ENCODE measurements at places on chromosomes 12 and 14. TPM values are rescaled to one million over a fixed set of nuclear protein-coding genes. Genes with fewer than 3 reads are reported as not detected.
A peak's percentile ranks its signal among the peaks of the same experiment; 100 is the strongest.

The KRT73 gene
- total RNA-seq, result not detected

The FBLN5 gene
- 20.0 TPM for total RNA-seq

The RTL1 gene
- not detected for total RNA-seq

The C1QL4 gene
- total RNA-seq, result 0.19 TPM

- peak; percentile 52 for DNase-seq
Observed at GRCh38 chr14:91374879-91375702, 42.5 kb downstream of the CCDC88C start.

- DNase-seq, result peak; percentile 92
Observed at GRCh38 chr12:19382111-19382526, 57.2 kb upstream of the AEBP2 start.

- peak; percentile 21 for DNase-seq
Observed at GRCh38 chr14:65495196-65495595, 82.7 kb downstream of the FUT8 start.

DNA sequence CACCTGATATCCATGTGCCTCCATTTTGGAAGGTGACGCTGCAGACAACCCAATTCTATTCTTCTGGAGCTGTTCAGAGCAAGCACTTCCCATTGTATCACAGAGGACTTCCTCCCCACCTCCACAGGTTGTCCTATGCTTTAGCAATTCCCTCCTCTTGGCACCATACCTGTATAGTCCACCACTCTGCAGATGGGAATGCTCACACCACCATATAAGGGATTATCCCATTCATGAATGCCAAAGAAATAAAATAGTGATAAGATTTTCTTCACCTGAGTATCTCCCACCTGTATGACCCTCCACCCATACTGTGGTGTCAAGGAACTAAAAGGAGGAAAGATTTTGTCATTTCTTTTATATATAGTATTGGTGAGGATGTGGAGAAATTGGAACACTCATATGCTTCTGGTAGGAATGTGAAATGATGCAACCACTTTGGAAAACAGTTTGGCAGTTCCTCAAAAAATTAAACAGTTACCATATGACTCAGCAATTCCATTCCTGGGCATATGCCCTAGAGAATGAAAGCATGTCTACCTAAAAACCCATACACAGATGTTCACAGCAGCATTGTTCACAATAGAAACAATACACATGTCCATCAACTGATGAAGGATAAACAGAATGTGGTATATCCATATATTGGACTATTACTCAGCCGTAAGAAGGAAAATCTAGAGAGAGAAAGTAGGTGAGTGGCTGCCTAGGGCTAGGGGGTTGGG, 75.2 kb downstream of the FIGNL2 start:
- DNase-seq, result peak; percentile 92

DNA sequence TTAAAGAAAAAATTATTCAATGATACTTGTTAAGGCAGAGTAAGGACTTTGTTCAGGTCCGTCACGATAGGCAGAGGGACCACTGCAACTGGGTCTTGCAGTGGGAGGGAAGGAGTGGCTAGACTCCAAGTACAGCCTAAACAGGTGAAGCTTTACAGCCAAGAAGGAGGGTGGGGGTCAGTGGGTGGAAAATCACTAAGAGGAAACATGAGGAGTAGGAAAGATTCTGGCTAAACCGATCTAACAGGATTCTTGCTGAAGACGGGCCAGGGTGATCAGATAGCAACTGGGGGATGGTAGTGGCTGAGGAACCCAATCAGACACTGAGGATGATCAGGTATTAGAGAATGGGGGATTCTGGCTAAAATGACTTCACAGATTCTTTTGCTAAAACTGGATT, 100.2 kb downstream of the TTC7B start:
- no peak for DNase-seq

GRCh38 chr12:14567351-14568162, at the start of gene PLBD1:
Gene PLBD1 (minus strand): TSS chr12:14567883. CDS start chr12:14567696, 187 bp downstream.
- DNase-seq, result no peak

DNA sequence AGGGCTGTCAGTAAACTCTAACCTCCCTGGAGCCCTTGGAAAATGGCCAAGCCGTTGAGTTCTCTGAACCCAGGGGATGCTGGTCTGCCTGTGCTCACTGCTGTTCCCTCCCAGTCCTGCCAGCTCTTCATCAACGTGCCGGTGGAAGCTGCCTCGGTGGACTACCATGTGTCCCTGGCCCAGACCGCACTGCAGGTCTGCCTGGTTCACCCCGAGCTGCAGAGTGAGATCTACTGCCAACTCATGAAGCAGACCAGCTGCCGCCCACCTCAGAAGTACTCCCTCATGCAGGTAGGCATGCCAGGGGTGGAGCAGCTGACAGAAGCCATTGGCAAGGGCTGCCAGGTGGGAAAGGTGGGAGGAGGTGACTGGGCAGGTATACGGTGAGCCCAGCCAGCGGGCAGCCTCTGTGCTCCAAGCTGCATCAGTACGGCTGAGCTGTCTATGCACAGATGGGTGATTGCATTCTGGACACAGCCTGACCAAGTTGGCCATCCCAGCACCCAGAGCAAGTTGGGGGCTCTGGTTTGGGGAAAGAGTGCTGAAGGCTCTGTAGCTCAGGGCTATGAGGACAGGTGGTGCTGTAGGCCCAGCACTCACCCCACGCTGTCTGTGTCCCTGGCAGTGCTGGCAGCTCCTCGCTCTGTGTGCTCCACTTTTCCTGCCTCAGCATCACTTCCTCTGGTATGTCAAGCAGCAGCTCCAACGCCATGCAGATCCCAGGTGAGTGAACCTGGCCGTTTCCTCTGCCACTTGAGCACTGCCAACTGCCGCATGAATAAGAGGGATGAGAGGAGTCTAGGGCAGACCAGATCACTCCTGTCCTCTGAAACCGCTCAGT, 21.9 kb downstream of the PIGH start:
- no peak for DNase-seq

- DNase-seq, result peak; percentile 30
Observed at GRCh38 chr14:102655137-102655536, 62.7 kb downstream of the RCOR1 start.

DNA sequence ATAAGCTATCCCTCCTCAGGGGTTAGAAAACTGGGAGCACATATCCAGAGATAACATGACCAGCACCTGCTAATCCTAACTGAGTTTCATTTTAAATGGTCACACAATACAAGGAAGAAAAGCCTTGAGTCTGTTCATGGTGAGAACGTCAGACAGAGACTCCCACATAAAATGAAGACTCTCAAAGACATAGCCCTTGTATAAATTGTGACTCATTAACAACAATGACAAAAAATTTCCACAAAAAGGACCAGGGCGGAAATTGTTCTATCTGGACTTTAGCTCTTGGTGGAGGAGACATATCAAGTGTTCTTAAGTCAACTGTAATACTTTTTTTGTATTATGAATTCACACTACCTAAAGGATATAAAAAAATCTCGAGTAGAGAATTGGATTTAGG, 313.7 kb upstream of the DCN start:
- DNase-seq, result no peak

DNA sequence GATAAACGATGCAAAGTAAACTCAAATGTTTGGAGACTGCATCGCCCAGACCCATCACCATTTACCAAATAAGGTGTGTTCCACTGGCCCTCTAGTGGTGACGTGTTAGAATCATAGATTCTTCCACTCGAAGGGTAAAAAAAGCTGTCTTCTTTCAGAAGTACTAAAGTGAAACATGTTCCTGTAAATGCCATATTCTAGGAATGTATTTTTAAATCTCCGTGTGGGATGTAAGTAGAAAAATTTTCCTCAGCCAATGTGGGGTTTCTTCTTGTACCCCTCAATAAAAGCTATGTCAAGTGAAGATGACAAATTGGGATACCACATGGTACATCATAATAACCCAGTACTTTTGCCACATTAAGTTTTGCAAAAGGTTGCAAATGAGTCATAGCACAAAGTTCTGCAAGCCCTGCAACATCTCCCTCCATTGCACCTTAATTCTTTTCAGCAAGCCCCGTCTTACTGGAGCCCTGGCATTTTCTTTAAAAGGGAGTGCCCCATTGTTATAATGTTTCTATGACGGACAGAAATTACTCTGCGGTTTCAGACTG, 100.8 kb downstream of the CCER1 start:
- DNase-seq, result peak; percentile 62
